ENCODE measurements at places on chromosomes 5 and 9.

DNA sequence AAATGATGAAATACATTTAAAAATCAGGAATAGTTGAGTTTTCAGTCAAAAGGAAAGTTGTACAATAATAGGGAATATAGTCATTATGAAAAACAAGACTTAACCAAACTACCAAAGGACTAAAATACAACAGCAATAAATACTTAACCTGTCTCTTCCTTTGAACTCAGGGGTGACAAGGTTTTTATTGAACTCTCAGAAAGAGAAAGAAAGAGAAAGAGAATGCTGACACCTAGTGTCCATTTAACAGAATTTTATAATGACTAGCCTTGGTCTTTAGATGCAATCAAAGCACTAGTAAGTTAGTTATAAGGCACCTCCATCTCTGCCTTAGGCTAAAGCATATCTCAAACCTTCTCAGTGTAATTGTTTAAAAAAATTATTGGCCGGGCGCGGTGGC, 47.5 kb downstream of the UIMC1 start:
- no peak for DNase-seq

DNA sequence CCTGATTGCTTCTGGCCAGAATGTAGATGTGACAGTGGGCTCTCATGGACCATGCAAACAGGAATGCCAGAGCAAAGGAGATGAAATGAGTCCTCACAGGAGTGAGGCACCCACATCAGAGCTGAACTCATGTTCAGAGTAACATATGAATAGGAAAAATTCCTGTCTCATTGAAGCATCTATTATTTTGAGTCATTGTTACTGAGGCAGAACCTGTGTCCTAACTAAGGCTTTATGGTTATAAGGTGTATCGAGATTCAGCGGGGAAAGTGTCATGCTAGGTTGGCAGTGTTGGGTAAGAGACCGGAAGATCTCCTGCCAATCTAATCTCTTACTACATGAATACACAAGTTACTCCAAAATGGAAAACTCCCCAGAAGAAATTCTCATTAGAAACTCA, 304.1 kb downstream of the TRPM3 start:
- no peak for DNase-seq

DNA sequence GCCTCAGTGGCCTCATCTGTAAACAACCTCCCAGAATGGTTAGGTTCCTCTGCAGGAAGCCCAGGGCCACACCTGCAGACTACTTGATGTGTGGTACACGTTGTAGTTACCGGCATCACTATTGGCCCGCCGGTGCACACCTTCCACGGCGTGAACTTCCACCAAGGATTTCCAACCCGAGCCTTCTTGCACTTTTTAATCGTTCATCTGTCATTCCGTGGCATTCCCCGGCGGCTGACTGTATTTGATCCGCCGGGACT, 5.3 kb upstream of the TRIM41 start:
- DNase-seq: peak; percentile 51

- no peak for DNase-seq
These were observed 1.7 kb downstream of the FCN2 start for GRCh38 chr9:134882204-134882785.
